ENCODE measurements at places on chromosomes 13 and 19.

- DNase-seq = no peak
These were observed 1.8 kb downstream of the F2RL3 start for GRCh38 chr19:16890461-16891184.

GRCh38 chr13:105960326-105960725 is 575.1 kb downstream of the EFNB2 start:
- no peak for DNase-seq

- no peak for DNase-seq
These were observed at the start of gene SMIM44 for GRCh38 chr19:3483226-3483628. Gene SMIM44, minus strand, starts transcription at chr19:3483441. Its CDS starts 38 bp downstream, at chr19:3483403.

DNA sequence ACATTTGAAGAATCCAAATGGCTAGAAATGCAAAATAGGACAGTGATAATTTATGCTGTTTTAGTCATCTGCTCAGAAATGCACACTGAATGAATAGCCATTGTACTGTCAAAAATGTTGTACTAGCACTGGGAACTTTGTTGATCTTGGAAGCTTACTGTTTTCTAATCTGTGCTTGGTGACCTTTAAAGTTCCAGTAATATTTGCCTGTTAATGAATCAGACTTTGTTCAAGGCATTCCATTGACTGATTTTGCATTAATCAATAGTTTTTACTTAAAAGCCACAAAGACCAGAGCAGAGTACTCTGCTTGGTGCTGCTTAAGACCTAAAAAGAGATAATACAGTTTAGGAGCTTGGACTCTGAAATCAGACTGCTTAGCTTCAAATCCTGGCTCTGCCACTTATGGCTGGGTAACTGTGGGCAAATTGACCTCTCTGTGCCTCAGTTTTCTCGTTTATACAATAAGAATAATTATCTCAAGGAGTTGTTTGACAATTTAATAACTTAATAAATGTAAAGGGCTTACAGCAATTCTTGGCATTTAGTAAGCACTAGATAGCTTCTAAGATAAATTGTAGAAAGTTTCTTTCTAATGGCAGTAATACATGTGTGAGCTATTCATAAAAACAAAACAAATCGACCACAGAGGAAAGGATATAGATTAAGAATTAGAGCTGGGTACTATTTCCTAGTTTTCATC is 4.6 kb upstream of the SLAIN1 start:
- no peak for DNase-seq

- peak; percentile 38 for DNase-seq
These were observed 65.4 kb downstream of the RUBCNL start for GRCh38 chr13:46321494-46322225.

DNA sequence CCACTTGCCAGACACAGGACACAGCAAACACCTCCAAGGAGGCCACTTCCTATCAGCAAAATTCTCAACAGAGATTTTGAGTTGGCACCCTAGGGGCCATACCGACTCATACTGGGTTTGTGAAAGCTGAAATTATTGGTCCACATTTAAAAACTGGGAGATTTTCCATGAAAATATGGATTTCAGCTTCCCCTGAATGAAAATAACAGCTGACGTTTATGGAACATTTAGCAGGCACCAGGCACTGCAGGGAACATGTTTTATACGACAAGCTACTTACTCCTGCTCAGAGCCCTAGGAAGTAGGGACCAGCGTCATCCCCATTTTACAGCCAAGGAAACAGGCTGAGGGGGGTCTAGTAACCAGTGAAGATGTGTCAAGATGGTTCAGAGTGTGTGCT is 169.3 kb downstream of the IER2 start:
- DNase-seq = no peak

GRCh38 chr13:112447306-112447705 is 71.2 kb downstream of the SPACA7 start:
- DNase-seq = no peak

- no peak for DNase-seq
These were observed 37.1 kb downstream of the AP1M1 start for GRCh38 chr19:16234552-16235445.

- no peak for DNase-seq
These were observed 7.5 kb downstream of the KLF16 start for GRCh38 chr19:1855828-1856255.

DNA sequence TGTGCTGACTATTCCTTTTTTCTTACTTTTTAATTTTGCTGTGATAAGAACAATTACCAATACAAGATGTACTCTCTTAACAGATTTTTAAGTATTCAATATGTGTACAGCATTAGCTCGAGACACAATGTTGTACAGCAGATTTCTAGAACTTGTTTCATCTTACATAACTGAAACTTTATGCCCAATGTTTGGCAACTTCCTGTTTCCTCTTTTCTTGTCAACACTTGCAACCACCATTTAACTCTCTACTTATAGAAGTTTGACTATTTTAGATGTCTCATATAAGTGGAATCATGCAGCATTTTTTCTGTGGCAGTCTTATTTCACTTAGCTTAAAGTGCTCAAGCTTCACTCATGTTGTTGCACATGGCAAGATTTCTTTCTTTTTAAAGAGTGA is 1426.8 kb downstream of the SLITRK5 start:
- DNase-seq = no peak

GRCh38 chr19:17553256-17553655 is 2.2 kb upstream of the COLGALT1 start:
- no peak for DNase-seq

All from stimulated activated CD8-positive, alpha-beta memory T cell treated with anti-CD3 and anti-CD28 coated beads, Interleukin-4, amount 100 ng/mL, for 4 hours (primary cell).